ENCODE measurements at places on chromosomes 1 and 21.

DNA sequence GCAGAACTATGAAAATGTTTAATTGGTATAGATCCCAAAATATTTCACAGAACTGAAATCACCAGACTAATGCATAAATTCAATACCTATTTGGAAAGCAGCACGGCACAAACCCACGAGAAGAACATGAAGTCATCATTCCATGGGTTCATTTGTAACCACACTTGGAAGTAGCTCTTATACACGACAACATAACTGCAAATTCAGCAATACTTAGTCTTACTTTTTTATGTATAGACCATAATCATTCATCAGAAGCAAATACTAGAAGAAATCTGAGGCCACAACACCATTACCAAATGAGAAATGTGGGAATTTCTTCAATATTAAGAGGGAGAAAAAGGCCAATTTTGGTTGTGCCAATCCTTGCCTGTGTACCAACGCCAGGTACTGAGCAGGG, 4.2 kb upstream of the UBE2G2 start:
- DNase-seq: no peak

- no peak for DNase-seq
These were observed 8.7 kb downstream of the FAM131C start for GRCh38 chr1:16064536-16065268.

GRCh38 chr1:4773226-4773625, 118.8 kb downstream of the AJAP1 start:
- no peak for DNase-seq

- DNase-seq: peak; percentile 72
These were observed 34.7 kb downstream of the TOMM20 start for GRCh38 chr1:235093696-235094592.

- no peak for DNase-seq
These were observed 61.6 kb downstream of the KLHDC7A start for GRCh38 chr1:18542351-18542750.

DNA sequence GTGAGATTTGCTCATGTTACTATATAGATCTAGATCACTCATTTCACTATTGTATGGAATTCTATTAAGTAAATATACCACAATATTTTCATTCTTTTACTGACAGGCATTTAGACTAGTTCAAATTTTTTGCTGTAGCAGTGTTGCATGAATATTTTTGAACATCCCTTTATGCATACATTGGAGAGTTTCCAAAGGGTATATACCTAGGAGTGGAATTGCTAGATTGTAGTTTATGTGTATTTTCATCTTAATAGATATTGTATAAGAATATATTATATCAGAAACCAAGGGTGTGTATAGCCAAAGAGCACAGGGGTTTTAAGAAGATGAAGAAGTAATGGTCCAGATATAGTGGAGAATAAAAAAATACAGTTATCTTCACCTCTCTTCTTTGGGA, 6.2 kb downstream of the SCMH1 start:
- no peak for DNase-seq

GRCh38 chr1:89487972-89488371, 36.7 kb upstream of the LRRC8B start:
- no peak for DNase-seq

DNA sequence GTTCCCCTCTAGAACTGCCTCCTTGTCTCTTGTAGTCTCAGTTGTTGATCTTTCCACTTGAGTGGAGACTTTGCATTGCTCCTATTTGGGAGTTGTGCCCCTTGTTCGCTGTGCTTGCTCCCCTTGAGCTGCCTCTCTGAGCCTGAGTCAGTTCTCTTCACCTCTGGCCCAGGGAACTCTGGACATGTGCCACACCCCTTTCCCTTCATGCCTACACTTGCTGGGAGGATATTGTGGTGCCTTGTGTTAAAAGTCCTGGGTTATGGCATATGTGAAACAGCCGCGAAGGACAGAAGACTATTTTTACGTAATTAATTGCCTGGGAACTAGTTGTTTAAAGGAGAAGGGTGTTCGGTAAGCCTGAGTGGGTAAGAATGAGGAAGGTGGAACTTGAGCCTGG, 32.2 kb upstream of the RPTN start:
- DNase-seq: no peak

DNA sequence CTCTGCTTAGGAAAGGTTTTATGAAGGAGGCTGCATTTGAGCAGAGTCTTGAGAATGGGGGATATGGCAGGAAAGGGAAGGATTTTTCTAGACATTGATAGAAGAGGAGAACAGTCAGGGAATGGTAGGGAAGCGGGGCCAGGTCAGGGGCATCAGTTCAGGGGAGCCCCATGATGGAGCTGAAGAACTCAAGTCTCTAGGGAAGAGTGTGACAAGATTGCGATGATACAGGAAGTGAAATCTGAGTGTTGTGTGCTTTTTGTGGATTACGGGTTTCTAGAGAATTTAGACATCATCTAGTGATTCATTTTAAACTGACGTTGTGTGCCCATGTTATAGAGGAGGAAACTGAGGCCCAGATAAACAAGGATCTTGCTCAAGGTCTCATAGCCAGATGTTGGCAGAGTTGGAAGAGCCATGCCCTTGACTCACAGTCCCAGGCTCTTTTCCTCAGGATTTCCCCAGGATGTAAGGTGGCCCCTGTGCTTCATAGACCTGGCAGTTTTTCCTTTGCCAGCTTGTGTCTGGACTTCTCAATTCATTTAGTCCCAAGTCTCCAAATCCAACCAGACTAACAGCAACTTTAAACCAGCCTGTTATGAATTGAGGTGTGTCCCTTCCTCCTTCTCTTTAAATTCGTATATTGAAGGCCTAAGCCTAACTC, 130.3 kb downstream of the ROR1 start:
- DNase-seq: no peak

DNA sequence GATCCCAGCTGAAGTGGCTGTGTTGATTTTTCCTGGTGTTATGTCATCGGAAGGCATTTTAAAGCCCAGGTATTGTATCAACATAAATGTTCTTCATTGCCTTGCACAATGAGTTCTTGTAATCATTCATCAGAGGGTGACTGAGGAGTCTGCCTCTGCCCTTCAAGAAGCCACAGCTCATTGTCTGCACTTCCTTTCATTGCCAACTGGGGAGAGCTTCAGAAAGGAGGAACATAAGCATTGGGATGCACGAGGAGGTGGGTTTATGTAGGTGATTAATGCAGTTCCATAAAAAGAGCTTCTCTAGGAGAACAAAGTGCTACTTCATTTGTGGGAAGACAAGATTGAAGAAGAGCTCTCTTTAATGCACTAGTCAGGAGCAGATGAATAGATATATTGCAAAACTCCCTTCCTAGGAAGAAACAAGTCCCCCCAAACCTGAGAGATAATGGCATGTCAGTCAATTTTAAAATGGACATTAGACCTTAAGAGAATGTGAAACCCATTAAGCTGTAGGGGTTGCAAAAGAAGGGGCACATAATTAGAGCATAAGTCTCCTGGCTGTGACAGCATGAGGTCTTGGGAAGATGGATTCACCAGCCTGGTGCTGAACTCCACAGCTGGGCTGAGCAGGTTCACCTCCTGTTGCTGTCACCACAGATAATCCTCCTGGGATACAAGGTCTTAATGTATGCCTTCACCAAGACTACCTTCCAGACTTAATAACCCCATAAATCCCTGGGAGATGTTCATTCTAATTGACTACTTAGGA, 124.6 kb downstream of the BACH1 start:
- no peak for DNase-seq

DNA sequence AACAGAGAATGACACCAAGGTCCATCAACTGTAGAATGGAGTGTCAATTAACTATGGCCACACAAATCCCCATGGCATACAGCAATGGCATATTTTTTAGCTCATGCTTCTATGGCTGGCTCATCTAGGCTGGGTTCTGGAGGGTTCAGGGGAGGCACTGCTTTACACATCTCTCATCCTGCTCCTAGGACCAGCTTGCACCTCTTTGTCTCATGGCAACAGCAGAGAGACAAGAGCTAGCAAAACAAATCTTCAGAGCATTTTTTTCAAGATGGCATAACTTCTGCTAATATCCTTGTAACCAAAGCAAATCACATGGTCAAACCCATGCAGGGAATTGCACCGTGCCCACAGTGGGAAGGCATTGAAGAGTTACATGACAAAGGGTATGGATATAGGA, 82.4 kb downstream of the KIF14 start:
- no peak for DNase-seq

GRCh38 chr21:33916200-33916567, 580 bp upstream of the ATP5PO start:
- no peak for DNase-seq

GRCh38 chr21:15390049-15390448, 325.2 kb upstream of the NRIP1 start:
- DNase-seq: no peak

DNA sequence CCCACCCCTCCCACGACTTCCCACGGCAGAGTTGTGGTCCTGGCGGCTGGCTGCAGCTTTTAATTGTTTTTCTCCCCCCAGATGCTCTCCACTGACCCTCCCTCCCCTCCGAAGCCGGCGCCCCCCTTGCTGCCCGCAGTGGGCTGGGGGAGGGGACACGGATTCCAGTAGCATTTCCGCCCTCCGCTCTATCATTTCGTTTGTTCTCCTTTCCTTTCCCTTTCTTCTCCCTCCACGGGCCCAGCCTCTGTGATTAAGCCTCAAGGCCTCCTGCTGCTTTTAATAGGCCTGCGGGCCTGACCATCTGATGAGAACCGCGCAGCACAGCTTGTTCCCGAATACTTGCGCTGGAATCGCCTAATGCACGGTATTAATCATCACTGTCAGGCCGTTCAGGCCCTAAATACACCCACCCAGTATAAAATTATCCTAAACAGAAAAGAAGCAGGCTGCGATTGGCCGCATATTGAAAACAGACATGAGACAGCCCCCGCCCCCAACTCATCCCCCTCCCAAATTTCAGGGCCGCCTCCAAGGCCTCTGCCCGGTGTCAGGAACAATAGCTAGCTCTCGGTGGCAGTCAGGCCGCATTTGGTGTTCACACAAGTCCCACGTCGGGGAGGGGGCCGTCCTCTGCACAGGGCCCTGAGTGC, 102.0 kb upstream of the ARHGEF16 start:
- DNase-seq: no peak

GRCh38 chr1:7326366-7326765, 444.7 kb upstream of the VAMP3 start:
- DNase-seq: no peak

GRCh38 chr1:89995598-89996449, 914 bp downstream of the ZNF326 start:
- no peak for DNase-seq

DNA sequence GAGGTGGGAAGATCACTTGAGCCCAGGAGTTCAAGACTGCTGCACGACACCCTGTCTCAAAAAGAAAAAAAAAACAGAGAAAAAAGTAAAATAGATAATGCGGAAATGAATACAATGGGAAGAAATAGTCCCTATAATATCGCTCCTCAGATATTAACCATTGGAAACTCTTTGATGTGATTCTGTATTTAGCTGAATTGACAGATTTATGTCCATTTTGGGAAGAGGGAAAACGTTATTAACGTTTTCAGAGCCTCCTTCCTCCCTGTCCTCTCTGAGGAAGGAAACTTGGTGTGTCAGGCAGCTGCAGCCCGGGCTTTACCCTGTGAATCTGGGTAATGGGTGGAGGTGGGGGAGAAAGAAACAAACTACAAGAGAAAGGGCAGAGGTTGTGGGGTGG, 61.6 kb upstream of the ECE1 start:
- DNase-seq: no peak

DNA sequence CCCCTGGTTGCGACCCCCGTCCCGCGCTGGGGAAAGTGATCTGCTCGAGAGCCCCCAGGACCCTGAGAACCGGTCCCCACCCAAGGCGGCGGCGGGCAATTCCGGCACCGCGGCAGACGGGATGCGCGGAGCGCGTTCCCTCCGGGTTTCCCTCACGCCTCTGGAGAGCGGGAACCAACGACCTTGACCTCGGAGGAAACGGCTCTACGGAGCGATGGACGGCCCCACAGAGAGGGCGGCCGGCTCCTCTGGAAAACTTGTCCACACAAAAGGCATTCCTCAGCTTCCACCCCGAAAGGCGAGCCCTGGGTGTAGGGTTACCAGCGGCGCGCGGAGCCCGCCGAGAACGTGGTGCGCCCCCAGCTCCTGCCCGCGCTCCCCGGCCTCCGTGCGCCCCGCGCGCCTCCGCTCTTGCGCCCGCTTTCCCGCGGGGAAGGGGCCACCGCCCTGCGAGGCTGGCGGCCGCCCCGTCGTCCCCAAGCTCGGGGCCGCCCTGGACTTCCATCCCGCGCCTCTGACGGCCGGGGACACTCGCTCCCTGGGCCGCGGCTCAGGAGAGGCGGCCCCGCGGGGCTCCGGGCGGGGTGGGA, 391 bp upstream of the KIAA1614 start:
- no peak for DNase-seq

- DNase-seq: no peak
These were observed 9.9 kb downstream of the CFAP410 start for GRCh38 chr21:44329086-44329889.

DNA sequence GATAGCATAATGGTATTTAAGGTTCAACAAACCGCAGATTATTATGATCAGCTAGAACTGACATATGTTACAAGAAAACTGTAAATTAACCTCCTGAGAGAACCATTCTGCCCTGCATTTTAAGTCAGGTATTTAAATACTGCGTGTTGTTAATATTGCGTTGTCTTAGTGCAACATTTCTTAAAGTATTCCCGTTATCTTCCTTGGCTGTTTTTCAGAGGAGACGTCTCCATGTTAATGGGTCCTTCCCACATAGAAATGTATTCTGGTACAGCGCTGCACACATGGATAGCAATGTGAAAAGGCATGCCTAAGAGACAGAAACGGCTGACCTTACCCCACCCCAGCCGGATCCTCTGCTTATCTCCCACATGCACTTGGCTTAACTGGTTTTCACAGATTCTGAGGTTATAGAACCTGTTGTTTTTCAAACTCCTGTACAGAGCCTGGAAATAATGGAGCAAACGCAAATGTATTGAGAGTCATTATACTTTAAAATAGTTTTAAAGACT, 22.8 kb upstream of the DEGS1 start:
- DNase-seq: no peak

GRCh38 chr1:27931759-27932158, 3.0 kb upstream of the SMPDL3B start:
- no peak for DNase-seq

DNA sequence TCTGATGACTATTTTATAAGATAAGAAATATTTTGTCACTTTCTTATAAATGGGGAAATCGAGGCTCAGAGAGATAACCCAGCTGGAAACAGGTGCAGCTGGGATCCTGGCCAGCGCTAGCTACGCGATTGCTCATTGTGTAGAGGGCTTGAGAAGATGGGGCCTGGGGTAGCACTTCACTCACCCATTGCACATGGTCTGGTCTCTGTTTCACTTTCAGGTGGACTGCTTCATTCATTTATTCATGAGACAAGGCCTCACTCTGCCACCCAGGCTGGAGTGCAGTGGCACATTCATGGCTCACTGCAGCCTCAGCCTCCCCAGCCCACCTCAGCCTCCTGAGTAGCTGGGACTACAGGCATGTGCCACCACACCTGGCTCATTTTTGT, 23.8 kb downstream of the UBE4B start:
- no peak for DNase-seq

GRCh38 chr1:94865360-94865759, 45.2 kb downstream of the SLC44A3 start:
- DNase-seq: no peak

GRCh38 chr1:97814804-97815203, 106.0 kb downstream of the DPYD start:
- DNase-seq: no peak

Measured in CD8-positive, alpha-beta memory T cell (primary cell).